A549 treated with ZK216348 at 1 μM for 4 hours (cell line): ENCODE measurements at places on chromosomes 5 and 9. TPM values are rescaled to one million over a fixed set of nuclear protein-coding genes. Genes with fewer than 3 reads are reported as not detected.

Gene WDR38
- 0.13 to 0.19 TPM (median 0.19 TPM) in 3 of 5 replicates, not detected in the others for total RNA-seq

Gene PPP1R26
- 10.5 to 21.5 TPM (median 20.0 TPM) in 5 replicates for total RNA-seq

Gene GKAP1
- 4.0 to 7.5 TPM (median 5.8 TPM) in 5 replicates for total RNA-seq

Gene KIF24
- total RNA-seq: 2.9 to 4.5 TPM (median 3.6 TPM) in 5 replicates

Gene GCNT4
- total RNA-seq: 0.33 to 0.72 TPM (median 0.34 TPM) in 5 replicates

Gene MAMDC2
- 0.18 to 0.43 TPM (median 0.21 TPM) in 5 replicates for total RNA-seq
